ENCODE measurements at places on chromosomes 7 and 10.

GRCh38 chr10:31011017-31011664, 20.5 kb downstream of the ZNF438 start:
- DNase-seq = no peak

DNA sequence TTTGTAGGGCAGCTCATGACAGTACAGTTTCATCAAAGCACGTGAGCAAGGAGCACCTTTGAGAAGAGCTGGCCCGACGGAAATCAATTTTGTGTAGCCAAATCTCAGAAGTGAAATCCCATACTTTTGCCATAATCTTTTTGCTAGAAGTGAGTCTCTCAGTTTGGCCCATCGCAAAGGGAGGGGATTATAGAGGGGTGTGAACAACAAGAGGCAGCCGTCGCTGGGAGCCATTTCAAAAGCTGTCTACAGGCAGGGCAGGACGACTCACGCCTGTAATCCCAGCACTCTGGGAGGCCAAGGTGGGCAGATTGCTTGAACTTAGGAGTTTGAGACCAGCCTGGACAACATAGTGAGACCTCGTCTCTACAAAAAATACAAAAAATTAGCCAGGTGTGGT, 599.8 kb downstream of the GALNT17 start:
- DNase-seq = no peak

DNA sequence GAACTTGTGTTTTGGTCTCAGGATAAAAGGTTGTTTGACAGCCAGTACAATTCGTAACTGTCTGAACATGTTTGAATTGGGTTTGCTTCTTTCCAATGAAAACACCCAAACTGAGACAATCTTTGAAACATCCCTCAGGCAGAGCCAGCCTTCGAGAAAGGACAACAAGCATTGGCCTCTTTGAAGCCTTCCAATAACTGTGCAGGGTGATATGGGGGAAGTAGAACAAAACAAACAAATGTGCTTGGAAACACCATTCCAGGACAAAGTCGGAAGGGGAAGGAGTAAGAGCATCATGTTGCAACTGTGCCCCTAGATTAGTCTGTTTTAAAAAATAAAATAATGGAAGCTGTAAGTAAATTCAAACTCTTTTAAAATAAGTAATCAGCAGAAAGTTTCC, 39.5 kb downstream of the IL2RA start:
- DNase-seq = no peak

- DNase-seq = no peak
Measured at GRCh38 chr10:132372516-132373095, 24.4 kb upstream of the PWWP2B start.

DNA sequence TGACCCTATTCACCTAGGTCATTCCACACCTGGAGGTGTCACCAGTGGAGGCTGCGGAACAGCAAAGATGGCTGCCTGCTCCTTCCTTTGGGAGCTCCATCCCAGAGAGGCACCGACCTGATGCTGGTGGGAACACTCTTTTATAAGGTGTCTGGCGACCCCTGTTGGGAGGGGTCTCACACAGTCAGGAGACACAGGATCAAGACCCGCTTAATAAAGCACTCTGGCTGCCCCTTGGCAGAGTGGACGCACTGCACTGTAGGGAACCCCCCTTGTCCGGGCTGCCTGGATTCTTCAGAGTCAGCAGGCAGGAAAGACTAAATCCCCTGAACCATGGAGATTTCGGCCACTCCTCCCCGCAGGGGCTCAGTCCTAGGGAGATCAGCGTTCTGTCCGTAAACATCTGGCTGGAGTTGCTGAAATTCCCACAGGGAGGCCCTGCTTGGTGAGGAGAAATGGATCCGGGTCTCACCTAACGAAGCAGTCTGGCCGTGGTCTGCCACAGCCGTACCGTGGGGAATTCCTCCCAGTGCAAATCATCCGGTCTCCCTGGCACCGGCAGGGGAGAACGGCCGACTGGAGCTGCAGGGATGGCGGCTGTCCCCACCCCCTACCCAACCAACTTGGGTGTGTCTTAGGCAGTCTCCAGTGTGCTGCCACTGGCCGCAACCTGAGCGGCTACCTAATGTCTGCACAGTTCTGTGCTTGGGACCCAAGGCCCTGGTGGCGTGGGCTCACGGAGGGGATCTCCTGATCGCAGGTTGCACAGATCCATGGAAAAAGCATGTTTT, 66.1 kb downstream of the LSMEM1 start:
- no peak for DNase-seq

- DNase-seq = no peak
Measured at GRCh38 chr10:8063935-8064334, 9.4 kb downstream of the GATA3 start.

DNA sequence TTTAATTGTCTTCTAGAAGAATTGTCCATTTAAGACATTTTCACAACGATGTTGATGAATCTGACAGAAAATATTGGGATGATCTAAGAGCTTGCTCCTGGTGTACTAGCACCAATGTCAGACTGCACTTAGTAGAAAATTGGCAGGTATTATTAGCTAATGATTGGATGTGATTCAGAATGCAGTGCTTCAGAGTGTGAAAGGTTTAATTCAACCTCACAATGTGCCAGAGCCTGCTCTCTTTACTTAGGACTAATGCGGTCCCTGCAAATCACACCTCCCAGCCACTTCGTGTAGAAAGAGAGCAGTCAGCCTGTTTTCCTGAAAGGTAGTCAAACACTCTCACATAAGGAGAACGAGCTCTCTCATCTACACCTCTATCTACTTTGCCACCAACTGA, 197.5 kb downstream of the ZNF438 start:
- DNase-seq = no peak

- no peak for DNase-seq
Measured at GRCh38 chr7:119482209-119482608, 790.8 kb upstream of the KCND2 start.

DNA sequence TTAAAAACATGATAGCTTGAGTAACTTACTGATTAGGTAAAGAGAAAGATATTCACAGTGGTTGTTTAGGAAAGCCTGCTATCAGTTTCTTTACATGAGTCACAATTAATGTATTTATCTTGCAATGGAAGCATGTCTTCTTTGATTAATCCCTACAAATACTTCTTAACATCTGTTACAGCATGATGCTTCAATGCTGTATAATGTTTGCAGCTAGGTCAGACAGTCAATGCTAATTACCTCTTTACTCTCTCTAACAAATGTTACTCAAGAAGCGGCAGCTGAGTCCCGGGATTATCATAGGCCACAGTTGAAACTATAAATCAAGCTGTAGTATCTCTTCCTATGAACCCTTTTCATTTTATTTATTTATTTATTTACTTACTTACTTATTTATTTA, 33.2 kb downstream of the ACBD5 start:
- DNase-seq = no peak

DNA sequence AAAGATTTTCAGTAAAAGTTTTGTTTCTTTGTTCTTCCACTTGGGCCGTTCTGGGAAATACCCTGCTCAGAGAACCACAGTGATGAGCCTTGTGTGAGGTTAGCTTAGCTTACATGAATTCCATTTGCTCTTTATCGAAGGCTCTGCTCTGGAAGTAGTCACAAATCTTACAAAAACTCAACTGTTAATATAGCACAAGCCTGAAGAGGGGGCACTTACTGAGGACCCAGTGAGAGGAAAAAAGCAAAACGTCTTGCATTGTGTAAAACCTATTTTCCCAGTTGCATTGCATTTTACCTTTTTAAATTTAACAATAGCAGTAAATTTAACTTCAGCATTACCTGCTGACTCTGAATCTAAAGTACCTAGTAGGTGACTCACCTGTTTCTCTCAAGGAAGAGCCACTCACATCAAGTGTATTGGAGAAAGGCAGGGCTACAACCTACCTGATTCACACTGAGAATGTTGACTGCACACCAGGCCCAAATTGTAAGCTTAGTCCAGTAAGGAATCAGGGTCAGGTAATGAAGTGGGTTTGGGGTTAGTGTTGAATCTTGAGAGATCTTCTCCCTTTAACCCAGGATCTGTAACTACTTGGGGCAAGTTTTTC, 42.3 kb downstream of the PPP1R17 start:
- DNase-seq = no peak

All from NCI-H2171 (cell line).